ENCODE measurements at places on chromosomes 6 and 20.
A peak's percentile ranks its signal among the peaks of the same experiment; 100 is the strongest.

- DNase-seq, result no peak
Measured at GRCh38 chr20:8163543-8163942, 31.5 kb downstream of the PLCB1 start.

DNA sequence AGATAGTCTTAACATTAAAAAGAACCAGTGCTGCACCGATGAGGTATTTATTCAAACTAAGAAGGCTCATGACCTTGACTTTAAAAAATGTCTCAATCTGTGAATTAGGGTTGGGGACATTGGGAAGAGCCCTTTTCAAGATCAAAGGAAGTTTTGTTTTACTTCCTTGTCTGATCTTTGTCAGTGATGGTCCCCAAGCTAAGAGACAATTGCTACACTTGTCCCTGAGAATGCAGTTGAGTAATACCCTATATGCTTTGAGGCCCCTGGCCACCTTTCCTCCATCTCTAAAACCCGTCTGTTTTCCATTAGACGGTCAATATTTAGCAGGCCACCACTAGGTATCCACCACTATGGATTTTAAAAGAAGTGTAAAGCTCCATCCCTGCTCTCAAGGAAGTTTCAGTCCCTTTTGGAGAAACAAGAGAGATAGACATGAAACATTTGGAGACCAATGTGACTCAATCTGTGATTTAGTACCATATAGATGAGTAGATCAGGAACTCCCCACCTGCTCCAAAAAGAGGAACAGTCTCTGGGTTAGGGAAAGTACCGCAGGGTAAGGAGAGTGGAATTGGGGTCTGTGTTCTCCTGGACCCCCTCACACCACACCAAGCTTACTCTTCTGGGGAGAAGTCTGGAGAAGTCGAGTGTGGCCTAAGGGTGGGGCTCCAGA is 99.1 kb upstream of the ISM1 start:
- no peak for DNase-seq

- no peak for DNase-seq
Measured at GRCh38 chr6:107809966-107810365, 14.1 kb downstream of the SCML4 start.

DNA sequence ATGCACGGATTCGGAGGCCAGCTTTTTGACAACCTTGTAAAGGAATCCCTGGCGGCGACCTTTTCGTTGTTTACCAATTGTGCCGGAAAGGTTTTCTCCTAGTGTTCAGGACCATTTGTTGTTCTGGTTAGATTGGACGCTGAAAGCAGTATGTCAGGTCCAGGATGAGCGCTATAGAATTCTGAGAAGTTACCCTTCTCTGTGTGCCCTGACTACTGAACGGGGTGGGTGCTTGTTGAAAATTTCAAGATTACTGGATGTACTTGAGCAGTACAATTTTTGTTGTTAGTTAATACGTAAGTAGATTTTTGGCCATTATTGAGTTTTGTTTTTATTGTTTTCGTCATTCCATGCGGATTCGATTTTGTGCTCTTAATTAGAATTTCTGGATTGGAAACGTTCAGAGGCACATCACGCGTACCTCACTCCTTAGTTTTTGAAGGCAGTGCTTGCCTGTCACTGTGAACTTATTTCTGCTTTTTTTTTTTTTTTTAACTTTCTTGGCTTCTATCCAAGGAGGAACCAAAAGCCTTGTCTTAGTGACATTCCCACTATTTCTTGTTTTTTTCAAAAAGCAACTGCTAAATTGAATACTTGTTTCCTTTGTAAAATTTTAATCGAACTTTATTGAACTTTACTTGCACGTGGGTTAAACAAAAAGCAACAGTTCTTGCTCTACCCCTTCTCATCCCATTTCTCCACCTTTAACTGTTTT is 898 bp downstream of the XRN2 start:
- no peak for DNase-seq

- DNase-seq, result no peak
Measured at GRCh38 chr6:160110586-160111123, 11.0 kb upstream of the SLC22A1 start.

DNA sequence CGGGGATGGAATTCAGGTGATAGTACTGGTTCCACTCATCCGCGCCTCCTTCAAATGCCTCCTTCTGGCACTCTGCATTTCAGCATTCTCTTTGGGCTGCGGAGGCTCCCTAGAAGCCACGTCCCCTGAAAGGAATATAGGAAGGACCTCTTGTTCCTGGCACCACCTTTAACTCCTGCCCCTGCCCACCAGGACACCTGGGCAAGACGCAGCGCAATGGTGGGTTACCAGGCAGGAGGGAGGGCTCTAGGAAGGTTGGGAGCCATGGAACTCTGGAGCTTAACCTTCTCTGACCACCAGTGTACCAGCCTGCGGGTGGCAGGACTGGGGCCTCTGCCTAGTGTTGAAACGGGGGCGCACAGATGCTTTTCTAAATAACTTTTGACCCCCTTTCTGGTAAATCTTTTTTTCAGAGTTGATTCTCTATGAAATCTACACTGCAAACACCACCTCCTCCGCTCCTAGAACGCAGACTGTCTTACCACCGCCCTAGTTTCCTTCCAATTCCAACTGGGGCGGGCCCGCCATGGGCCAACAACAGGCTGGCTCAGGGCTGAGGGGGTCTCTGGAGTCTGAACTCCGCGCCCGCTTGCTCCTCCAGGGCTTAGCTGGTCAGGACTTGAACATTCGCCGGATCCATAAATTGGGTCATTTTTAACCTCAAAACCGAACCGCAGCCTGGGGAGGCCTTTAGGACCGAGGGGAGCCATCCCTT is 871 bp upstream of the SYNDIG1 start:
- no peak for DNase-seq

- DNase-seq, result no peak
Measured at GRCh38 chr20:11891077-11891775, 26.5 kb upstream of the BTBD3 start.

DNA sequence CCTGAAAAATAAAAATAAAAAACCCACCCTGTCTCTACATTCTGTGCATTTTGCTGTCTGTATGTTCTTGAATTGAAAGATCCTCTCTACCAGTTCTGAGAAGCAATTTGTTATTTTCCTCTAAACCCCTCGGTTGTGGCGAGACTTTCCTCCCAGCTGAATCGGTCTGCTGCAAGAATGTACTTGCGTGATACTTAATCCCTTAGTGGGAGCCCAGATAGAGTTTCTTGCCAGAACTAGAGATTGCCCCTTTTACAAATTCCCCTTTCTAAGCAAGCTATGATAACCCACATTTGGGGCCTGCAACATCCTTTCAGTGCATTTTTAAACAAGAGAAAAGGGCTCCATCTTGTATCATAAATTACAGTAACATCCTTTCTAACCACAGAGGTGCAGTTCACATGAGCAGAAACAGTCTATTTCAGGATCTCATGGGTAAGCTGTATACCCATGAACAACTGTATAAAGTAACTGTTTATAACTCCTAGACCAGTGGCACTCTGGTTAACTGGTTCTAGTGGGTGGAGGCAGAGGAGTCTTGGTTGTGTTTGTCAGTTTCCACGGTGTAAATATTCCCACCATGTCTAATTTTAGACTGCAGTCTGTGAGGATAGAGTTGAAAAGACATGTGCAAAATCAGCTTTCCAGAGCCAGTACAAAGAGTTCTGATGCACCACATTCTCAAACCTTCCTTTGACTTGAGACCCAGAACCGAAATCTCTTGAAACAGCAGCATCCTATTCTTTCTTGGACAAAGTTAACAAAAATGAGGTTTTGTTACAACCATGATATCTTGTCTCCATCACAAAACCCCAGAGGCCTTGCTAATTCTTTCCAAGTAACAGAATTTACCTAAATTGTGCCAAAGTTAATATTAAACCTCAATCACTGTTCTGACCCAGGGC is 113.1 kb upstream of the ZNF217 start:
- DNase-seq, result no peak

- no peak for DNase-seq
Measured at GRCh38 chr20:24503352-24503931, 34.0 kb downstream of the SYNDIG1 start.

DNA sequence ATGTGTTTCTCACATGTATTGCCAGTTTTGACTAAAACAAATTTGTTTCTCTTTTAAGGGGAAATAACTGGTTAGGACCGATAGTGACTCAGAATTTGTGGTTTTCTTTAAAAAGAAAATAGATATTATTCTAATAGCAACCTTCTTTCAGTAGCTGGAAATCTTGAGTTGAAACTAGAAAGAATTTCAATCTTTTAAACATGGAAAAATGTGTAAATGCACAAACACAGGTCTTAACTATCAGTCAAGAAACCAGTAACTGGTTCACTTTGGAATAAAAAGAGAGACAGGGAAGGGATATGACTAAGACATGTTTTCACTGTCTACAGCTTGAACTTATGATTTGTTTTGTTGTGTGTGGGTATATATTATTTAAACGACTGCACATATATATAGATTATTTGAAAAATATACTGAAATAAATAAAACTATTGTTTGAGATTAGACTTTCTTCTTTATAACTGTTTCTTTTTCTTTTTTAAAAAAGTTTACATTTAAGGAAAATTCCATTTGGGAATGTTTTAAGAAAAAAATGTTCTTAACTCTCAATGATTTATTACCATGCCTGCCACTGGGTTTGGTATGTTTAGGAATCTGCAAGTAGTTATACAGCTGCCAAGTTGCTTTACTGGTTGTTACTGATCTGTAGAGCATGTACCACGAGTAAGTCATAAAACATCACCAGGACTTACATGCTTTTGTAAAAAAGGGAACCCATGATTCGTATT is 753.3 kb upstream of the MARCKS start:
- peak; percentile 64 for DNase-seq

- no peak for DNase-seq
Measured at GRCh38 chr6:167290786-167291622, at the start of gene UNC93A. Gene UNC93A (plus strand): TSS chr6:167291315. CDS start chr6:167291490, 175 bp downstream.

Data from glomerular endothelial cell (primary cell).